T-helper 17 cell (primary cell): ENCODE measurements at places on chromosomes 1 and 21. TPM values are rescaled to one million over a fixed set of nuclear protein-coding genes. Genes with fewer than 3 reads are reported as not detected.

The SIK1 gene
- 266 TPM for total RNA-seq

The NPHS2 gene
- total RNA-seq = not detected

GRCh38 chr1:55699228-55699627 is 484.1 kb upstream of the USP24 start:
- DNase-seq = no peak

DNA sequence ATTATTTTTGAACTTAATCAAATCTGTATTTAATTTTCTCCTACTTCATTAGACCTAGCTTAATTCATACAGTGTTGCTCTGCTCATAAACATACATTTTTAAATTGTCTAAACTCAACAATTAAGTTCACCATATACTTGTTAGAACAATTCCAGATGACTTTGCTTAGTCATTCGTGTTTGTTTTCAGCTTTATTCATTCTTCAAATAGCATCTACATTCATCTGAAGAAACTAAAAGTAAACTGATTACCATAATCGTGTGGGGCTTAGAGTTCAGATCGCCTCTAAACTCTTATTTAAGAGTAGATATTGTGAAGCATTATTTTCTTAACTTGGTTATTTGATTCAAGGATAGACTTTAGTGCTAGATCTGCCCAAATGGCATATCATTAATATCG is 34.4 kb downstream of the KLHL20 start:
- no peak for DNase-seq

GRCh38 chr1:228882041-228882770 is 146.9 kb downstream of the RHOU start:
- DNase-seq = no peak

The BARHL2 gene
- not detected for total RNA-seq

The MEX3A gene
- not detected for total RNA-seq

The TPM3 gene
- total RNA-seq = 391 TPM

- no peak for DNase-seq
Measured at GRCh38 chr1:169466259-169467230, 19.2 kb downstream of the SLC19A2 start.

The TLCD4 gene
- 0.25 TPM for total RNA-seq

DNA sequence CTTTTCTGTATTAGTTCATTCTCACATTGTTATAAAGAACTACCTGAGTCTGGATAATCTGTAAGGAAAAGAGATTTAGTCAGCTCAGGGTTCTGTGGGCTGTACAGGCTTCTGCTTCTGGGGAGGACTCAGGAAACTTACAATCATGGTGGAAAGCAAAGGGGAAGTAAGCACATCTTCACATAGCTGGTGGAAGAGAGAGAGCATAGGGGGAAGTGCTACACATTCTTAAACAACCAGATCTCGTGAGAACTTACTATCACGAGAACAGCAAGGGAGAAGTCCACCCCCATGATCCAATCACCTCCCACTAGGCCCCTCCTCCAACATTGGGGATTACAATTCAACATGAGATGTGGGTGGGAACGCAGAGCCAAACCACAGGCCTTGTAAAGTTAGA is 37.9 kb upstream of the AHCTF1 start:
- no peak for DNase-seq

DNA sequence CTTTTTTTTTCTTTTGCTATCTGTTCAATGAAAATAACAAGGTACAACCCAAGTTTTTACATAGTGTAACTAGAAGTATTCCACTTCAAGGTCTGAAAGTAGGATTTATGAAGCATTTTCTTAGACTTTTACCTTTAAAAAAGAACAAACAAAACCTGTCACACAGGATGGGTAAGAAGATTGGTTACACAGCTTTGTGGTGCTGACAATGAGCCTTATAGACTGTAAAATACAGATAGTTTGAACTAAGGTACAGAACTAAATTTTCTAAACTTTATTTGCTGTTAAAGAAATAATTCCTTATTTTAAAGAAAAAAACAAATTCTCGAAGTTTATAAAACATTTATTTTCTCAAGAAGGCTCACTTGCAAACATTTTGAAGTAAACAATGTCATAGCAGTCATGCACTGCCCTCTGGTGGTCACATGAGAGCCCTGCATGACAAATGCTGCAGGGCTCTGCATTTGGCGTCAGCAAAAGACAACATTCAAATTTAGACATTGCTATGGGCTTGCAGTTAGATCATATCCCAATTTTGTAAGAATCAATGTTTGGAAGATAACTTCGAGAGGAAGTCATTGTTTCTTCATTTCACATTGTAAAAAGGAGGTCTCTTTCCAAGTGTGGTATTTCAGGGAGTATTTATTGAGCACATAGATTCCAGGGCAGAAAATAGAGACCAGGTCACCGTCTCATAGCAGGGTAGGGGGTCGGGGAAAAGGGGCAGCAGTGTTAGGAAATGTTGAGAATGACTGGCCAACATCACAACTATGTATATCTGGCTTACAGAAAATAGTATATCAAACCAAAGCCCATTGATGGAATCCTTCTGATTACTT is 115.3 kb upstream of the FMN2 start:
- DNase-seq = no peak

DNA sequence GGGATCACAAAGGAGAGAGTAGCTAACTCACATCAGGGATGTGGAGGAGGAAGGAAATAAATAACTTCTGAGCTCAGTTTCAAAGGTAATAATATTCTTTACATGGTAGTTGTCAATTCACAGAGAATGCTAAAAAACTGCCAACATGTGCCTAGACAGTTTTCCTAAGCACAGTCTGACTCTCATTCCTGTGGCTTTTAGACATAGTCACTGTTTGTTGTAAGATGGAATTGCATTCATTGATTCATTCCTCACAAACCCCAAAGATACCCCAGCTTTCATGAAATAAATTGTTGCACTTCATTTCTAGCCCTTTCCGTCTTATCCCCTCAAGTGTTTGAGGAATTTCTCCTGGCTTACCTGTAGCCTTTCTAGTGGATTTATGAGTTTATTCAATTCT is 263.9 kb downstream of the NTNG1 start:
- DNase-seq = no peak

DNA sequence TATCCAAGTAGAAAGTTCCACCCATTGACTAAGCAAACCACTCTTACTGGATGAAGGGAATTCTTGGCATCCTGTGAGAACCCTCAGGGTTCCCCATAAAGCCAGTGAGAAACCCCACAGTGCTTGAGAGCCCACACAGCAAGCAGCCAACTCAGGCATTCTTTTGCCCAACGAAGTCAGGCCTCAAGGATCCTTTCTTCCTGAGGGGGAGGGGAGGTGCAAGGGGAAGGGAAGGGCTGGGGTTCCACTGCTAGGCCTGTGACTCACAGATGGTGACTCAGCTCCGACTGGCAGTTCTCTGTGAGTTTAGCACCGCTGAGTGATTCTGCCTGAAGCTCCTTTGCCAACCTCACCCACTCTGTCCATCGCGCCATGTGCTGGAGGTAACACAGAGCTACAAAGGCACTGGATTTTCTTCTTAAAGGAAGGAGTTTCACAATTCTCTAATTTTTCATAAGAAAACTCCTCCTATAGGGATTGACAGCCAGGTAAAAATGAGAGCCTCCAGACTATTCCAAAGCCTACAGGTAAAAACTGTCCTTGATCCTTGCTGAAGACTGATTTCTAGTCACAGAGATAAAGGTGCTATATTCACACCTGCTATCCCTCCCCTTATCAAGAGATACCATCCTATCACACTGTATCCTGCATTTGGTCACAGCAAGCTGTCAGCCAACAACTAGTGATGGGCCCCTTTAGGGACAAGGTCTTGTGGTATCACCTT is 4.8 kb downstream of the ENO1 start:
- peak; percentile 51 for DNase-seq

The CFAP74 gene
- not detected for total RNA-seq

GRCh38 chr21:31498985-31499384 is 154.9 kb upstream of the TIAM1 start:
- DNase-seq = no peak

GRCh38 chr1:231546693-231547092 is 18.2 kb downstream of the TSNAX start:
- DNase-seq = no peak

- DNase-seq = no peak
Measured at GRCh38 chr1:202154766-202155477, 5.5 kb downstream of the PTPN7 start.
